ENCODE measurements at places on chromosomes 12 and 14.

DNA sequence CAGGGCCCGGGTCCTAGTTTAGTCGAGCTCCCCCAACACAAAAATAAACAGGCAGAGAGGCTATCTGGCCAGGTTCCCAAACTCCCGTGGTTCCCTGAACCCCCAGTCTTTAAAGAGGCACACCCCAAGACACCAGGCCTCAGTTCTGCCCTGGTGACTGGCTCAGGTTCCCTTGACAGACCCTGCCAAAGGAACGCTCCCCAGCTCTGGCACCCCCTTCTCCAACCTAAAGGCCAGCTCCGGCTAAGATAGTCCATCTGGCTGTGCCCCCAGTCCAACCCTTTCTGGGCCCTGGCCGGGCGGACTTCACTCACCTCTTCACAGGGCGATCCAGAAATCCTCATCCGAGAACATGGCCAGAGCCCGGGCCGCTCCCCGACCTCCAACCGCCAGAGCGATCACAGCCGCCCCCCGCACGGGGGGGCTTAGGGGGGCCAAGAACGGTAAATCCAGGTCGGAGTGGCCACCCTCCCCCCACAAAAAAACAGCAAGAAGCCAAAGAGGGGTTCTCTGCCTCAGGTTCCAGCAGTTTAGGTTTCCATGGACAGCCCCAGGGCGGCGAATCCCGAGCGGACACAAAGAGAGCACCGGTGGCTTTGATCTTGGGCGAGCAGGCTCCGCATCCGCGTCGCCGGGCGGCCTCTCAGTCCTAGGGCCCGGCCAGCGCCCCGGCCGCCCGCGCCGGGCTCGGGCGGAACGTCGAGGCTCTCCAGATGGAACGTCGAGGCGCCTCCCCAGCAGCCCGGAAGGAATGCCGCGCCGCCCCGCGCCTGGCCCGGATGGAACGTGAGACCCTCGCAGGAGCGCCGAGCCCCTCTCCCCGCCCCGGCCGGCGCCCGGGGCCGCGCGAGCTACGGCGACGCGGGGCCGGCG lies 1.1 kb downstream of the KMT2D start:
- DNase-seq = no peak

DNA sequence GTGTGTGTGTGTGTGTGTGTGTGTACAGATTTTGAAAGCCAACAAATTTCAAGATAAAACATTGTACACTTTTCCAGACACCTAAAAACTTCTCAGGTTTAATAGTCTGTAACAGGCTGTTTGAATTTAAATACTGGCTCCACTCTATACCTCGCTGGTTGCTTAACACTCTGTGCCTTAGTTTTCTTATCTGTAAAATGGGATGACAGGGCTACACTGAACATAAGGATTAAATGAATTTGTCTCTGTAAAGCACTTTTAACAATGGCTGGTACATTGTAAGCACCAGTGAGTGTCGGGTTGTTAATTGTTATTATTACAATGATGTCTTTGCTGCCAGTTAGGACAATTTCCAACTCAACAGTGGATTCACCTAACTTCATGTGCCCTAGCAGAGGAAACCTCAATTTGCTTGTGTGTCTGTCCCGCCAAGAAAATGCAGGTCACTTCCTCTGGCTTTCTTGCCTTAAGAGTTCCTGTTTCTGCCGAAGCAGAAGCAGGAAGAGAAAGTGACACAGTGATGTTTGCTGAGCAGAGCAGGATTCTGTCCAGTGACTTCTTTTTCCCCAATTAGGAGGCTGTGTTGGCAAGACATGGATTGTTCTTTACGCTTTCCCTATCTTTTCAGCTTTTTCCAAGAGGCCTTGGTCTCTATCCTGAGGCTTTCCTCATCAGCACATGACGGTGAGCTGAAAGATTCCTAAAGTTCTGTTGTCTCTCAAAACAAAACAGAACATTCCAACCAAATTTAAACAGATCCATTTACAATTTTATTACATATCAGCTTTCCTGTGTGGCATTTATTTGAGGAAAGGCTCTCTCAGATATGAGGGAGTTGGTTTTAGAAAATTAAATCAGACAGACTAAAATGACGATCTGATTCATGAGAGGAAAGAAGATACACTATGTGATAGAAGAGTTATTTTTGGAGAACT lies 154.1 kb upstream of the ATP2B1 start:
- DNase-seq = no peak

GRCh38 chr14:58823312-58823711 lies 185.6 kb downstream of the DACT1 start:
- no peak for DNase-seq

DNA sequence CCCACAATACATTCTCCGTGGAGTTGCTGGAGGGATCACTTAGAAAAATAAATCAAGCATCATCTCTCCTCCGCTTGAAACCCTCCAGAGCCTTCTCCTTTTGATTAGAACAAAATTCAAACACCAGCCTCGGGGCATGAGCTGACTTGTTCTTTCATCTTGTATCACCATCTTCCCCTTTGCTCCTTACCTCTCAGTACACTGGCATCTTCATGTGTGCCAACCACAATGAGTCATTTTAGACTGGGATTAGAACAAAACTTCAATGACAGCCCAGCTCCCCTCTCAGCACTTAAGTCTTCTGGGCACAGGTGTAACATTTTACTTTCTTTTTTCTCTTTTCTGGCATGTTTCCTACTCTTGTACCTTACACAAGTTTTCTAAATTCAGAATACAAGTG lies 1159.2 kb upstream of the TMEM132C start:
- no peak for DNase-seq

- DNase-seq = no peak
These were observed 179.7 kb upstream of the PLXNC1 start for GRCh38 chr12:93968536-93969285.

DNA sequence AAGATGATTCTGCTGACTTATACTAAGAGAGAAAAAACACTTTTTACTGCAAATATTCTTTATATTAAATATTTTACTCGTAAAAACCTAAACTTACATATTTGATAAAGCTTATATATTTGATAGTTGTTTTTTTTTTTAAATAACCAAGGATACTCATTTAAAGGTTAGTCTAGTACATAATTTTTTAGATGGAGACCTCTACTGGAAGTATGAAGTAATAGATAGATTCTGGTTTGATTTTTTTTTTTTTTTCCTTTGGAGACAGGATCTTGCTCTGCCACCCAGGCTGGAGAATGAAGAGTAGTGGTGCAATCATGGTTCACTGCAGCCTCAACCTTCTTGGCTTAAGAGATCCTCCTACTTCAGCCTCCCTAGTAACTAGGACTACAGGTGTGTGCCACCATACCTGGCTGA lies 16.4 kb downstream of the ARID2 start:
- no peak for DNase-seq

- DNase-seq = peak; percentile 12
These were observed 84.0 kb downstream of the BEGAIN start for GRCh38 chr14:100503251-100503650.

DNA sequence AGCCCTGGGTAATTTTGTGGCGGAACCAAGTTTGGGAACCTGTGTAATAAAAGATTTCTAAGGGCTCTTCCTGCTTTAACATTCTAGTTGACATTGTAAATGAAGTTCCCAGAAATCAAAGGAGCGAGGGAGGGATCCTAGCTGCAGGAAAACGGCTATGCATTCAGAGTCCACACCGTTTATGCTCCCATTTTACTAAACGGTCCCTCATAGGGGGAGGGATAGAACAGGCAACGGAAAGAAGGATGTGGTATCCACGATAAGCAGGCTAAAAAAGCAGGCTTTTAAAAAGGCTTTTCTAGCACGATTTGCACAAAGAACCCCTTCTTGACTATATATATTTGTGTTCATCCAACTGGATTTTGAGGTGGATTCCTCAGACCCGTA lies 559 bp downstream of the SYNJ2BP start:
- DNase-seq = peak; percentile 25

DNA sequence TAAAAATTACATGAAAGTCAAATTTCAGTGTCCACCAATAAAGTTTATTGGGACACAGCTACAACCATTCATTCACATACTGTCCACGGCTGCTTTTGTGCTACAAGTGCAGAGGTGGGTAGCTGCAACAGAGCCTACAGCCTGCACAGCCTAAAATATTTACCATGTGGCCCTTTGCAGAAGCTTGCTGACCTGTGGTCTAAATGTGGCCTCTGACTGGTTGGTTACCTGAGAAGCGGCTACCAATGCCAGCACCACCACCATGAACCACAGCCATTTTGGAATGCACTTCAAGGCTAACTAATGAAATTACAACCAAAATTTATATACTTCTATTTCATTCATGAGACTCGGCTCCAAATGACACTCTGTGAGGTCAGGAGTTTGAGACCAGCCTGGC lies 58.6 kb downstream of the NT5DC3 start:
- DNase-seq = no peak

- DNase-seq = no peak
These were observed 26.3 kb upstream of the NR1H4 start for GRCh38 chr12:100447381-100447780.

DNA sequence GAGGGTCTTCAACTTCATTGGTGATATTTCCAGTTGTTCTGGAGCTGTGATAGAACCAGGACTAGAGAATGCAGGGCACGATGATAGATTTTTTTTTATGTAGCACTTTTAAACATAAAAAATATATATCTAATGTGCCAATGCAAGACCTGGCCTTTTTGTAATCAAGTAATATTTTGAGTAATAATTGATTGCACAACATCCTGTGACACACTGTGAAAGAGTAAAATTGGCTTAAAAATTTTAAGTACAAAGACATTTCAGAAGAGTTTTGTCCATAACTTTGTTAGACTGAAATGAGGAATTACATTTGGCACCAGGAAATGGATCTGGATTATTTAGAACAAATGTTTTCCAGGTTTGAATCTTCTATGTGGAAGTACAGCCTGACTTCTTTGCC lies 22.1 kb downstream of the PRKCH start:
- DNase-seq = no peak

GRCh38 chr12:83224012-83224411 lies 537.3 kb downstream of the TMTC2 start:
- no peak for DNase-seq

GRCh38 chr12:52217223-52217622 lies 15.8 kb upstream of the KRT7 start:
- peak; percentile 78 for DNase-seq

DNA sequence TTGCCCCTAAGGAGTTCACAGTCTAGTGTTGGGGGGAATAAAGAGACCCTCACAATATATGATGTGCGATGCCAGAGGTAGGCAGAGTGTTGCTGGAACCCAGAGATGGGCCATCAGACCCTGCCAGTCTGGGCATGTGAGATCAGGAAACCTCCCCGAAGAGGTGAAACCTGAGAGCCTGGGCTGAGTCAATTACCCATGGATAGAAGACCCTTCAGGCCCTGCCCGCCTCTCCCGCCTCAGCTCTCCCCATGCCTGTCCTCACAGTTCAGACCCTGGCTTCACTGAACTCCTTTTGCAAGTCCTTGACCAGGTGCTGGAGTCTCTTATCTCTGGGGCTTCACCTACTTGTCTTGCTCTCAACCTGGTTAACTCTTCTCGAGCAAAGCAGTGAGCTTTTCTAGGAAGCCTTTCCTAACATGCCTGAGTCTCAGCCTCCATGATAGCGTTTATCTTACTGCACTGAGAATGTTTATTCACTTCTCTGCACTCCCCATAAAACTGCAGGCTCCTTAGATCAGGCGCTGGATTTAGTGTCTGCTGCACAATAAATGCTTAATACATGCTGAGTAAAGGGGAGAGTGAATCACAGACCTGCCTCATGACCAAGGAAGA lies 19.6 kb downstream of the ALDH1L2 start:
- no peak for DNase-seq

- no peak for DNase-seq
These were observed 7.3 kb upstream of the STX2 start for GRCh38 chr12:130846369-130846768.

DNA sequence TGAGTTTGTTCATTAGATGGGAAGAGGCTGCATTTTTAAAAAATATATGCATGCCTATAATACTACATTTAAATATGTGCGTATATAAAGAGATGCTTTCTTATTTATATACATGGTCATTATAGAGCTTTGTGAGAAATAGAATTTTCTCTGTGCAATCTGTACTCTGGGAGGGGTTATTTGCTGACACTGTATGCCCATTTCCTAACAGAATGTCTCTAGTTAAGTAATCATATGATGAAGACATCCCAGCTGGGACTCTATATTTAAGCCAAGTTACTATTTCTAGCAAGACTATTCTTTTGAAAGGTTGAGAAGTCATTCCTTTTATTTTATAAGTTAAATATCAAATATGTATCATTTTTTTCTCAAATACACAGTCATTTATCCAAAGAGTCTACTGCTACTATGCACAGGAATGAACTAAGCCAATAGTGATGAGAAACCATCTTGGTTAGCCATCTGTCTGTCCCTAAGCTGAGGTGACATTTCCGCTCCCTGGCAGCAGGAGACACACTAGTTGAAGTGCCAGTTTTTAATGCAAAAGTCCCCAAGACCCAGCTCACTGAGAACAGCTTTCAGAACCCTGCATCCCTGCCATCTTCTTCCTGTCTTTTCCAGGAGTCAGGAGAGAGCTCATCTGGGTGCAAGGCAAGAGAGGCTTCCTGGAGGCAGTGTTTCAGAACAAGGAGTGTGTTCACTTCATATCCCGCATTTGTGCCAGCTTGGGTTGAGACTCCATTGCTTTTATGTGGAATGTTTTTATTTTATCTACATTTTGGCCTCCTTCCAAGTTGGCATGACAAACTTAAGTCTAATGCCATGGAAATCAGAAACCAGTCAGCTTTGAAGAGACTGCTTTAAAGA lies 69.5 kb downstream of the TMEM132C start:
- DNase-seq = no peak

- DNase-seq = no peak
These were observed 9.4 kb downstream of the ASPG start for GRCh38 chr14:104094709-104095425.

- DNase-seq = peak; percentile 65
These were observed 236.1 kb upstream of the PLEKHG7 start for GRCh38 chr12:92466391-92467305.

DNA sequence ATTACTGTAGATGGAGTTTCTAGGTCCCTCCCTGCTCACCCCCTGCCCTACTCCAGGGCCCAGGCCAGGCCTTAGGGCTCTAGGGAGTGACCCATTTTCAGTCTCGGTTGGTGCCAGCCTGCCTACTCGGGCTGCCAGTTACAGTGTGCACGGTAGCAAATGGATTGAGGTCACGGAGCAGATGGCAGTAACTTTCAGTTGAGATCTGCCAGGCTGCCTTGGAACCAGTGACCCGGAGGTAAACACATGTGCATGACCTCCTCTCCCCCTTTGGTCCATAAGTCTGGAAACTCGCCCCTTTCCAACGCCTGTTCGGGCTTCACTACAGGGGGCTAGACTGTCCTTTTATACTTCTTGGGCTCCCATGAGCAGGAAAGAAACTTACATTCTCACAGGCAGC lies 139.7 kb upstream of the TBX3 start:
- no peak for DNase-seq

DNA sequence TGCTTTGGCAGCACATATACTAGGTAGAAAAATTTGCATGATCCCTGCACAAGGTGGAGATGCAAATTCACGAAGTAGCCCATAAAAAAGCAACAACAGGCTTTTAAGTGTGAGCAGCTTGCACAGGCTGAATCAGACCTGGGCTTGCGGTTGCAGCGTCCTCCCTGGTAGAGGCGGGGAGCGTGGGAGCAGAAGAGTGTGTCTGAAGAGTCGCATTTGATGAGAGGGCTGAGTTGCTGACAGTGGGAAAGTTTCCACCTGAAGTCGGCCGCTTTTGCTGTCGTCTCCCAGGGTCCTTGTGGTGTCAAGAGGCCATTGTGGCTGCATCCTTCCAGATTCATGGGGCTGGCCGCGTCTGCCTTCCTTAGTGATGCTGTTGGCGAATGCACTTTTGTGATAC lies 6.2 kb downstream of the AACS start:
- no peak for DNase-seq

GRCh38 chr12:117040496-117040895 lies 58.7 kb downstream of the TESC start:
- DNase-seq = no peak

GRCh38 chr14:89750908-89751392 lies 203.6 kb downstream of the EFCAB11 start:
- DNase-seq = no peak
